ENCODE measurements at places on chromosomes 16 and 17. TPM values are rescaled to one million over a fixed set of nuclear protein-coding genes. Genes with fewer than 3 reads are reported as not detected.

Gene KDM6B
- total RNA-seq: 5.9 TPM

Gene DNAI2
- total RNA-seq: not detected

Gene MEOX1
- 0.90 TPM for total RNA-seq

Gene CPHXL
- not detected for total RNA-seq

Gene ZNF688
- total RNA-seq: 9.8 TPM

Gene SLFN11
- 6.3 TPM for total RNA-seq

Gene WNT3
- 6.1 TPM for total RNA-seq

Gene KRT23
- total RNA-seq: 6.4 TPM

Gene TBC1D3C
- total RNA-seq: not detected

Gene IL32
- total RNA-seq: 110 TPM

Gene OR1F1
- total RNA-seq: not detected

Gene CRYBA1
- total RNA-seq: not detected

GRCh38 chr17:66793814-66794213 lies 41.1 kb upstream of the CACNG5 start:
- H3K4me1 ChIP-seq: no peaks in the 10 kb centered on the region
- no peak overlapping the region for H3K27ac ChIP-seq
- no peak overlapping the region for H3K4me3 ChIP-seq
- H3K27me3 ChIP-seq: no peaks in the 10 kb centered on the region
- no peaks in the 10 kb centered on the region for H3K36me3 ChIP-seq

- H3K27ac ChIP-seq: no peak overlapping the region
- H3K27me3 ChIP-seq: no peaks in the 10 kb centered on the region
- DNase-seq: no peak
- H3K36me3 ChIP-seq: no peaks in the 10 kb centered on the region
Observed at GRCh38 chr17:62611292-62611691, 16.2 kb upstream of the MRC2 start.

DNA sequence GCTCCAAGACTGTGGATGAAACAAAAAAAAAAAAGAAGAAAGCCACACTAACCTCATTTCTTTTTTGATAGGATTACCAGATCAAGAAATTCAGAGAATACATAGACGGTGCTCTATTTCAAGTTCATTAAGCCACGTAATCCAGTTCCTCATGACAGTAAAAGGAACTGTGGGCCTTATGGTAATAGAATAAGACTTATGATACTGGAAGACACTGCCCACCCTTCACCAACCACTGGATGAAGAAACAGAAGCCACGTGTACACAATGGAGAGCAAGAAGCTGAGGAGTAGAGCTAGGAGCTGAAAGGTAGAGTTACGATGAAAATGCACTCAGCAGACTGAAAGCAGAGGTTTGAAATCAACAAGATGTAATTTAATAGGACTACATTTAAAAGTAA lies 11.2 kb downstream of the NCBP3 start:
- H3K4me1 ChIP-seq: no peaks in the 10 kb centered on the region
- no peaks in the 10 kb centered on the region for H3K27me3 ChIP-seq
- DNase-seq: no peak
- no peaks in the 10 kb centered on the region for H3K36me3 ChIP-seq
- no peak overlapping the region for H3K4me3 ChIP-seq

GRCh38 chr16:4283939-4284338 lies 11.1 kb upstream of the TFAP4 start:
- H3K4me3 ChIP-seq: no peak overlapping the region
- H3K4me1 ChIP-seq: no peaks in the 10 kb centered on the region
- no peak overlapping the region for H3K27ac ChIP-seq
- H3K27me3 ChIP-seq: no peaks in the 10 kb centered on the region

GRCh38 chr17:63837480-63837879 lies 5.0 kb downstream of the SMARCD2 start:
- DNase-seq: no peak
- peaks cover 36% of the 10 kb centered on the region for H3K4me1 ChIP-seq

DNA sequence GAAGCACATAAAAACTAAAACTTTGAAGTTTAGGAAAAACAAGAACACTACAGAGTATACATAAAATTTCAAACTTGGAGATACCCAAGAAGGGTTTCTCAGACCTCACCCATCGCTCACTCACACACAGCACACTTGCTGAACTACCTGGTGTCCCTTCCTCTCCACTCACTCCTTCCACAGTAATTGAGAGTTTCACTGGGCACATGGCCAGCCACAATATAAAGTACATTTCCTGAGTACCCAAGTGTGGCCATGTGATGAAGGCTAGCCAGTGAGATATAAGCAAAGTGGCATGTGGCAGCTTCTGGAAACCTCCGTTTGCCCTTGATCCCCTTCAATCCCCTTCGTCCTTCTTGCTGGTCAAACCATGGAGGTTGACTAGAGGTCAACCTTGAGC lies 11.9 kb downstream of the TOX3 start:
- no peaks in the 10 kb centered on the region for H3K4me1 ChIP-seq
- H3K27me3 ChIP-seq: no peaks in the 10 kb centered on the region
- no peak for DNase-seq
- no peak overlapping the region for H3K27ac ChIP-seq
- H3K4me3 ChIP-seq: no peak overlapping the region

DNA sequence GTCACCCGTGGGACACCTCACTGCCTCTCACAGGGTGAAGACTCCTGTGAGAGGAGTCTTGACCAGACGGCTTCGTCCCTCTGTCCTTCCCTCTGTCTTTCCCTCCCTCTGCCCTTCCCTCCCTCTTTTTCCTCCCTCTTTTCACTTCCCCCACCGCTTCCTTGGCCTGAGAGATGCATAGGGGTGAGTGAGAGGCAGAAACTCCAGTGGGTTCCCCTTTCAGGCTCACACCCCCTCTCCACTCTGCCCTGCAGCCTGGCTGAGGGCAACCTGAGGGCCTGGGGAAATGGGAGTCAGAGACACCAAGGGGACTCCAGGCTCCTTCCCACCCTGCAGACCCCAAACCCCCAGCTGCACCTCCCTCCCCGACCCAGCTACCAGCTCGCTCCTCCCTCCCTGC lies 14.6 kb upstream of the KRT17 start:
- DNase-seq: no peak
- no peaks in the 10 kb centered on the region for H3K27me3 ChIP-seq
- no peak overlapping the region for H3K4me3 ChIP-seq
- peaks cover 19% of the 10 kb centered on the region for H3K4me1 ChIP-seq
- H3K27ac ChIP-seq: no peak overlapping the region
- no peaks in the 10 kb centered on the region for H3K36me3 ChIP-seq

- peaks cover 43% of the 10 kb centered on the region for H3K4me1 ChIP-seq
- peak overlapping the region; percentile 96 for H3K27ac ChIP-seq
- H3K36me3 ChIP-seq: no peaks in the 10 kb centered on the region
- peaks cover 24% of the 10 kb centered on the region for H3K27me3 ChIP-seq
Observed at GRCh38 chr17:79743614-79744013, 12.9 kb downstream of the ENPP7 start.

- H3K4me1 ChIP-seq: peaks cover 6% of the 10 kb centered on the region
- H3K27ac ChIP-seq: no peak overlapping the region
Observed at GRCh38 chr17:57432507-57433277, 176.4 kb downstream of the MSI2 start.

DNA sequence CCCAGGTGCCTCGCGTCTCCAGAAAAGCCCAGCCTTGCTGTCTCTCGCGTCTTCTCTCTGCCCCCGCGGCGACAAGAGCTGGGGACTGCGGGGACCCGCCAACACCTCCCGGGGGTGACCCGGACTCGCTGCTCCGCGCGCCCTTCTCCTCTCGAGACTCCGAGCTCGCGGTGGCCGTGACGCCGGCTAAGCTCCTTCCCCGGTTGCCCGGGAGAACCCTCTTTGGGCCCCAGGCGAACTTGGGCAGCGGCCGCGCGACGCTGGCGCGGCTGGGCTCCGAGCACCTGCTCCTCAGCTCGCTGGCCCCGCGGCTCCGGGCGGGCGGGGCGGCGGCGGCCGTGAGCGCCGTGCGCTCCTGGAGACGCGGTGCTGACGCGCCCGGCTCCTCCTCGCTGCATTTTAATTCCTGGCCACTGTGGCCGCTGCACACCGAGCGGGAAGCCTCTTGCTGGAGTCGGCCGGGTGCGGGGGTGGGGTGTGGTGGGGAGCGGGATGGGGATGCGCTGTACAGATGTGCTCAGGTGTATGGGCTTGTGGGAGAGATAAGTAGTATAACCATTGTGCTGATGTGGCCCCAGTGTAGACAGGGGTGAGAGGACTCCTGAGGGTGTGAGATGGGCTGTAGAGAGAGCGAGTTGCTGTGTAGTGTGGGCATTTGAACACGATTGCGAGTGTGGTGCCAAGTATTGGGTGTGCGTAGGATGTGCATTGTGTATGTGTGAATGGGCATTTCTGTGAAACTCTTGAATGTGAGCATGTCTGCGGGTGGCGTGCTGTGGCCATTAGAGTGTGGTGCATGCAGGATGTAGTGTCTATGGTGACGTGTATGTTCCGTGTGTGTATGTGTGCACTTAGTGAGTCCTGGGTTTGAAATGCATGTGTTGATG lies at the start of gene ASIC2:
Gene ASIC2 (minus strand): TSS at position 315 of the 887 bp plus-strand sequence.
- no peak within 1 kb of the TSS for H3K27ac ChIP-seq
- no peaks in the 10 kb centered on the region for H3K36me3 ChIP-seq
- peak within 1 kb of the TSS; percentile 20 for H3K4me3 ChIP-seq
- H3K27me3 ChIP-seq: peaks cover 81% of the 10 kb centered on the region

- no peak overlapping the region for H3K4me3 ChIP-seq
- no peaks in the 10 kb centered on the region for H3K27me3 ChIP-seq
Observed at GRCh38 chr16:14121142-14121541, 50.0 kb downstream of the MRTFB start.

DNA sequence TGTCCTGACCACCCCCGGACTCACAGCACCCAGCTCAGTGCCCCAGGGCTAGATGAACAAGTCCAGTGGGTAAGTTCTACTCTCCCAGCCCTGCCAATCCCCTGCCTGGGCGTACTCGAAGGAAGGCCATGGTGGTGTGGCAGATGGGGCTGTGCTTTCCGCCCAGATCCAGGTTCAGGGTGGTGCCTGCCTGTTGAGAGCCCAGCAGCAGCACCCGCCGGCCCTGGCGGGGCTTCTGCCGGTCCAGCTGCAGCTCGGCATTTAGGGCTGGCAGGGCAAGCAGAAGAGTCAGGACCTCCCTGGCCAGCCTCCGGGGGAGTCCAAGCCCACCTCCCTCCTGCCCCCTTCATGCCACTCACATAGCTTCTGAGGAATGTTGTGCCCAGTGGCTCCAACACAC lies 9.6 kb downstream of the ITGA2B start:
- no peak for DNase-seq
- H3K27ac ChIP-seq: no peak overlapping the region
- peaks cover 20% of the 10 kb centered on the region for H3K27me3 ChIP-seq

GRCh38 chr16:48829336-48830310 lies 219.6 kb upstream of the N4BP1 start:
- no peak overlapping the region for H3K27ac ChIP-seq
- H3K36me3 ChIP-seq: no peaks in the 10 kb centered on the region
- DNase-seq: no peak
- H3K27me3 ChIP-seq: no peaks in the 10 kb centered on the region

GRCh38 chr17:38894276-38894675 lies 24.4 kb downstream of the LASP1 start:
- peaks cover 31% of the 10 kb centered on the region for H3K4me1 ChIP-seq
- no peak overlapping the region for H3K27ac ChIP-seq
- no peak overlapping the region for H3K4me3 ChIP-seq
- H3K27me3 ChIP-seq: no peaks in the 10 kb centered on the region
- no peaks in the 10 kb centered on the region for H3K36me3 ChIP-seq

GRCh38 chr16:3020247-3020603 lies at the start of gene TNFRSF12A:
TNFRSF12A (plus strand) TSS chr16:3020368; CDS start chr16:3020398, 30 bp downstream.
- H3K4me3 ChIP-seq: peak within 1 kb of the TSS; percentile 96
- peak; percentile 95 for DNase-seq
- H3K36me3 ChIP-seq: no peaks in the 10 kb centered on the region
- peaks cover 29% of the 10 kb centered on the region for H3K4me1 ChIP-seq
- H3K27me3 ChIP-seq: no peaks in the 10 kb centered on the region
